ENCODE measurements at places on chromosomes 1 and 21.
A peak's percentile ranks its signal among the peaks of the same experiment; 100 is the strongest.

DNA sequence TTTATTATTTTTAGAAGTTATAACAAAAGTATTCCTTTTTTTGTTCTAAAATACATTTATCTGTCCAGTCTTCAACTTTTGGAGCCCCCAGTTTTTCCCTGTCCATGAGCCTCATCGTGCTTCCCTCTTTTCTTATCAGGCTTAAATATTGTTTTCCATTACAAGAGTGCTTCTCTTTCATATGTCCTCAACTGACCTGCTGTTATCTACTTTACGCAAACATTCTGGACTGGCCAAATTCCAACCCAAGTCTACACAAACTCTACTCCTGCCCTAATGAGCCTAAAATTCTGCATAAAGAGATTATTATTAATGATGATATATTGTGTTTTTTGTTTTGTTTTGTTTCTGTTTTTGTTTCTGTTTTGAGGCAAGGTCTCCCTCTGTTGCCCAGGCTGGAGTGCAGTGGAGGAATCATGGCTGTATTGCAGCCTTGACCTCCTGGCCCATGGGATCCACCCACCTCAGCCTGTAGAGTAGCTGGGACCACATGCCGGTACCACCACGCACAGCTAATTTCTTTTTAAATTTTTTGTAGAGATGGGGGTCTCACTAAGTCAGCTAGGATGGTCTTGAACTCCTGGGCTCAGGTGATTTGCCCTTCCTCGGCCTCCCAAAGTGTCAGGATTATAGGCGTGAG is 318.8 kb upstream of the NEGR1 start:
- DNase-seq: no peak

GRCh38 chr1:38489844-38490270 is 369.7 kb downstream of the RRAGC start:
- DNase-seq: peak; percentile 30

DNA sequence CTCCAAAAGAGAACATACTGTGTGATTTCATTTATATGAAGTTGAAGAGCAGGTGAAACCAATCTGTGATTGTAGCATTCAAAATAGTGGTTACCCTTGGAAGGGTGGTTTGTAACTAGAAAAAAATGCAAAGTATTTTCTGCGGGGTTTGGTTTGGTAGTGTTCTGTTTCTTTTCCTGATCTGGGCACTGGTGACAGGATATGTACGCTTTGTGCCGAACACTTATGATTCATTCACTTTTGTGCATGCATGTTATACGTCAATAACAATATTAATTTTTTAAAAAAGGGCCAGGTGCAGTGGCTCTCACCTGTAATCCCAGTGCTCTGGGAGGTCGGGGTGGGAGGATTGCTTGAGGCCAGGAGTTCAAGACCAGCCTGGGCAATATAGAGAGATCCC is 63.8 kb downstream of the CD34 start:
- no peak for DNase-seq

- no peak for DNase-seq
These were observed 2.1 kb downstream of the ELK4 start for GRCh38 chr1:205629751-205630150.

GRCh38 chr1:19512545-19512944 is 27.2 kb upstream of the CAPZB start:
- DNase-seq: no peak

GRCh38 chr1:45923343-45923742 is 119.9 kb downstream of the MAST2 start:
- no peak for DNase-seq

GRCh38 chr21:30924146-30924700 is 42.8 kb upstream of the KRTAP11-1 start:
- no peak for DNase-seq

DNA sequence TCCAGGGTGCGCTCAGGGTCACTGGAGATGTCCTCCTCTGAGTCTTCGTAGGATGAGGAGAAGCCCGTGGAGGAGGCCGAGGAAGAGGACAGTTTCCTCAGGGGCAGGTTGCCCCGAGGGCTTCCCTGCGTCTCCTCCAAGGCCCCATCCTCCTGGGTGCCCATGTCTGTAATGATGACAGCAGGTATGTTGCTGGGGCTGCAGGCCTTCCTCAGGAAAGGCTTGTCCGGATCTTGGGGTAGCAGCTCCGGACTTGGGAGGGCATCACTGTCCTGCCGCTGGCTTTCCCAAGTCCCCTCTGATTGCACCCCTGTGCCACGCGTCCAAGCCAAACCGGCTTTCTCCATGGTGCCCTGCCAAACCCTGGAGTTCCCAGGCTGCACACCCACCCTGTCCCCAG is 3.5 kb downstream of the ITPKB start:
- DNase-seq: no peak

GRCh38 chr1:46472498-46473181 is 17.0 kb upstream of the DMBX1 start:
- no peak for DNase-seq

GRCh38 chr1:114458237-114458777 is 52.7 kb downstream of the TRIM33 start:
- no peak for DNase-seq

DNA sequence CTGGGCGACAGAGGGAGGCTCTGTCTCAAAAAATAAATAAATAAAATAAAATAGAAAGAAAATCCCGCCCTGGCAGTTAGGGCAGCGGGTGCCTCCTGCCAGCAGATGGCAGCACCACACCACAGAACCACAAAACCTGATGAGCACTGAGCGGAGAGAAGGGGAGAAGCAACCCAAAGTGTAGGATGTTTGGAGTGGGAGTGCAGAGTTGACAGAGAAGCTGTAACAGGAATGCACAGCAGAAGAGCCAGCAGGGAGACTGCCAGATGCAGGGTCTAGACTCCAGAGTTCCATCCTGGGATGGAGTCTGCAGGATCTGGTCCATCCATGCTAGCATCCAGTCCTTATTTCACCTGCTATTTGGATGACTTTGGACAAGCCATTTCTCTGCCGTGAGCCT is 29.7 kb upstream of the KIRREL1 start:
- DNase-seq: peak; percentile 6

- no peak for DNase-seq
These were observed 304.5 kb downstream of the TTLL7 start for GRCh38 chr1:83694449-83694848.

DNA sequence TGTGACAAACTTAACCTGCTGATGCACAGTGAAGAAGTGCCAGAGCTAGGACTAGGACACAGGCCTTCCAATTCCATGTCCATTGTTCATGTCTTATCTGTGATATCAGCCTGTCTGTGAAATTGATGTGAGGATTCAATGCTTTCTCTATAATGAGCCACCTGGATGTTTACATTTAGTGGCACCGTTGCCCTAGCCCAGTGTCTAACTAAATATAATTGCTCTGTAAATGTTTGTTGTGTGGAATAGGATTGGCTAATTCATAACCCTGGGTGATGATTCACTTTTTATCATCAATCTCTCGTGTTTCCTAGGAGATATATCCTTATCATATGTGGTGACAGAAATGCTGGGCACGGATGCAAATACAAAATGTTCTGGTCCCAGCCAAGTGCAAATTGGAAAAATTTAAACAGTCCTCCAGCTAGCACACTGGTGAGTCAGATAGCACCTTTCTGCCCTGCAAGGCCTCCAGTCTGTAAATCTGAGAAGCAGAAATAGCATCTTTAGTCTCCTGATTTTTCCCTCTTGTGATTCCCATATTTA is 46.9 kb upstream of the GNG12 start:
- no peak for DNase-seq

DNA sequence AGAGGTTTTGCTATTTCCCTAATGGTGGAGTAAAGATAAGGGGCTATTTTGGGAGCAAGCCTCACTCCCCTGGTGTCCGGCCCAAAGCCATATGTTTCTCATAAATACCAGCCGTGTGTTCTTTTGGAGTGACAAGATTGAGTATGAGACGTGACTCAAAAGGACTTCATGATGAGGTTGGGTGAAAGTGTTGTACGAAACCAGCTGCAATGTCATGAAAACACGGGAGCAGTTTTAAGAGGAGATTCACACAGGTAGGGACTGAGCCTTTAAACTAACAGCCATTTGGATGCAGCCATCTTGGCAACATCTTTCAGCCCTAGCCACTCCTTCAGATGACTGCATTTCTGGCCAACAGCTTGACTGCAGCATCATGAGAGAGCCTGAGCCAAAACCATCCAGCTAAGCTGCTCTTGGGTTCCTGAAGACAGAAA is 532.3 kb upstream of the USP24 start:
- no peak for DNase-seq

- DNase-seq: no peak
These were observed 14.8 kb upstream of the S1PR1 start for GRCh38 chr1:101221945-101222429.

- DNase-seq: no peak
These were observed 96.5 kb upstream of the CAMK1G start for GRCh38 chr1:209486861-209487593.

DNA sequence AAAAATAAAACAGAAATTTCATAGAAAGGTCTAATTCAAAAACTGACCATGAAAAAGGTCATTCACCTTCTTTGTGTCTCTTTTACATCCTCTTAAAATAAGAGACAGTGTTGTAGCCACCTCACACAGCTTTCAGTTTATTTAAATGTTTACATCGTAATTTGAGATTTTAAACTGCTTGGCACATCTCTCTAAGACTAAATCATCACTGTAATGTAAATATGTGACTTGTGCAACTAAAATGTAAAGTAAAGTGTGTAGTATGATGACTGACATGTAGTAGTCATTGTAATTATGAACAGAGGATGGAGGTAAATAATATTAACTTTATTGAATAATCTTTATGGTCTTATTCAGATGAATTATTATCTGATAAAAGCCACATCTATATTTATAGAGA is 283.9 kb downstream of the KCNT2 start:
- DNase-seq: no peak

DNA sequence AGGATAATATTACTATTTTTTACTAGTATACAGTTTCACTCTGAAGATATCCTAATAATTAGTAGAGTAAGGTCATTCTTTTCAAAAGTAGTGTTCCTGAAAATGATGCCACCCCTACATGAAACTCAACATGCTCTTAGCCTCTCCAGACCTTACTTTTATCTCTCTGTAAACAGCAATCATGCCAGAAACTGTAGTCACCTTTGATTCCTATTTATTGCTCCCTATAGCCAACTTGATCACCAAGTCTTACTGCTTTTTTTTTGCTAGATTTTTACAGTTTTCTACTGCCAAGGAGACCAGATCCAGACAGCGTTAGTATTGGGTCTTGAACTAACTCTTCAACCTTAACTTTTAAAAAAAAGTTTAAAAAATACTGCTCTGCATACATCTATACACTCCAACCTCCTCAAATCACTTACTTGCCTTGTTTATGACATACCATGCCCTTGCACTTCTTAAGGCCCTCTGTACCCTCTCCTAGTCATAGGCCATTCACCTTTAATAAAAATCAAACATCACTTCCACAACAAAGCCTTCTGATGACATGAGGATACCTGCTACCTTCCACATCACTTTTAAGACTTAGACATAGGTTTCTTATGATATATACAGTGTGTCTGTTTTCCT is 36.1 kb downstream of the ZNHIT6 start:
- DNase-seq: no peak

DNA sequence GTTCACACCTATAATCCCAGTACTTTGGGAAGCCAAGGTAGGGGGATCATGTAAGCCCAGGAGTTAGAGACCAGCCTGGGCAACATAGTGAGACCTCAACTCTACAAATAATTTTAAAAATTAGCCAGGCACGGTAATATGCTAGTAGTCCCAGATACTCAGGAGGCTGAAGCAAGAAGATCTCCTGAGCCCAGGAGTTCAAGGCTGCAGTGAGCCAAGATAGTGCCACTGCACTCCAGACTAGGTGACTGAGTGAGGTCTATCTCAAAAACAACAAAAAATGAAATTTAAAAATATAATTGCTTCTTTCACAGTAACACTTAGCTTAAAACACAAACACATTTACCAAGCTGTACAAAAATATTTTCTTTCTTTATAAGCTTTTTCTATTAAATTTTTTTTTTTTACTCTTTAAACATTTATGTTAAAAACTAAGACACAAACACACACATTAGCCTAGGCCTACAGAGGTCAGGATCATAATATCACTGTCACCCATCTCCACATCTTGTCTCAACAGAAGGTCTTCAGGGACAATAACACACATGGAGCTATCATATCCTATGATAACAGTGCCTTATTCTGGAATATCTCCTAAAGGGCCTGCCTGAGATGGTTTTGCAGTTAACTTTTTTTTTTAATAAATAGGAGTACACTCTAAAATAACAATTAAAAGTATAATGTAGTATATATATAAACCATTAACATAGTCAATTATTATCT is 43.9 kb downstream of the TESK2 start:
- DNase-seq: no peak

DNA sequence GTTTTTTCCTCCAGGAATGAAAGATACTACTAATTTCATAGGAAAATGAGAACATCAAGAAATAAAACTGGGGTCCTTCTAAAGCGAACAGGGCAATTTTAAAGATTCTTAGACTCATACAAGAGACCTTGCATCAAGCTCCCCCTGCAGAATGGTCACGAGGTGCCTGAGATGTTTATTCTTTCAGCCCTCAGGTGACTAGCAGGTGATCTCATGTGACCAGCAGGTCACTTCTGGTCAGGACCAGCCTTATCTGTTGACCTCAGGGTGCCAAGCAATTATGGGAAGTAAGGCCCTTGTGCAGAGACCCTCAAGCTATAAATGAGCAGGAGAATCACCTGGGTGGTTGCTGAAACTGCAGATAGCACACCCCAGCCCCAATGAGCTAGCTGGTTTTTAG is 20.6 kb upstream of the TMEM51 start:
- no peak for DNase-seq

GRCh38 chr1:154325583-154326545 is 539 bp downstream of the ATP8B2 start:
- DNase-seq: no peak

- no peak for DNase-seq
These were observed 27.3 kb downstream of the VANGL2 start for GRCh38 chr1:160427625-160428024.

DNA sequence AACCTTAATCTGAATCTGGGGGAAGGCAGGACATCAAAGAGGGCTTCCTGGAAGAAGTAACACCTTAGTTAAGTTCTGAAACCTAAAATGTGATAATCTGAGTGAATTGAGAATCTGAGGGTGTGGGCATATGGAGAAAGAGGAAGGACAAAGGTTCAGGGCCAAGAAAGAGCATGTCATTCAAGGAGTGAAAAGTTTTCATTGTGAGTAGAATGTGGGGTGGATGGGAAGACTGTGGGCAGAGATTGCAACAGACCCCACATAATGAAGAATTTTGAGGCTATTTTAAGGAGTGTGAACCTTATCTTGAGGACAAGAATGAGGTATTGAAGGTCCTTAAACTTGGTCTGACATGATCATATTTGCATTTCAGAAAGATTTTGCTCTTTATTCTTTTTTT is 227.2 kb downstream of the PTGER3 start:
- no peak for DNase-seq

GRCh38 chr1:234558330-234558836 is 51.6 kb downstream of the IRF2BP2 start:
- no peak for DNase-seq

All from stimulated activated CD8-positive, alpha-beta memory T cell treated with anti-CD3 and anti-CD28 coated beads, Interleukin-7, amount 100 ng/mL, for 48 hours (primary cell).